ENCODE measurements at places on chromosomes 5 and 9.

GRCh38 chr9:27042476-27042875 is 37.0 kb upstream of the LRRC19 start:
- DNase-seq: no peak

- no peak for DNase-seq
These were observed 20.5 kb downstream of the SELENOP start for GRCh38 chr5:42791151-42791550.

DNA sequence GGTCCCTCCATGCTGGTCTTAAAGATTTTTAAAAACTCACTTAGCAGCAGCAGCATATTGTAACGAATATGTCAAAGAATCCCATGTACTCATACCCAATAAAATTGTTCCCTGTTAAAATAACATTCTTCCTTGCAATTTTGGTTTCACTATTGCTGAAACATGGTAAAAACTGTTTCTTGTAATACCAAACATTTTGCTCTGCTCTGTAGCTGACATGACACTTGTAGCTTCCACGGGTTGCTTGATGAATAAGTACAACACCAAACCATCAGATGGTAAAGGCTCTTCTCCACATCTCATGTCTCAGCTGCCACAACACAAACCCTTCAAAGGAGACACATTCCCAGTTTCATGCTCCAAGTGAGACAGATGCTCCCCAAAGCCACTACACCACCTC is 180.7 kb upstream of the PTGER4 start:
- DNase-seq: no peak

DNA sequence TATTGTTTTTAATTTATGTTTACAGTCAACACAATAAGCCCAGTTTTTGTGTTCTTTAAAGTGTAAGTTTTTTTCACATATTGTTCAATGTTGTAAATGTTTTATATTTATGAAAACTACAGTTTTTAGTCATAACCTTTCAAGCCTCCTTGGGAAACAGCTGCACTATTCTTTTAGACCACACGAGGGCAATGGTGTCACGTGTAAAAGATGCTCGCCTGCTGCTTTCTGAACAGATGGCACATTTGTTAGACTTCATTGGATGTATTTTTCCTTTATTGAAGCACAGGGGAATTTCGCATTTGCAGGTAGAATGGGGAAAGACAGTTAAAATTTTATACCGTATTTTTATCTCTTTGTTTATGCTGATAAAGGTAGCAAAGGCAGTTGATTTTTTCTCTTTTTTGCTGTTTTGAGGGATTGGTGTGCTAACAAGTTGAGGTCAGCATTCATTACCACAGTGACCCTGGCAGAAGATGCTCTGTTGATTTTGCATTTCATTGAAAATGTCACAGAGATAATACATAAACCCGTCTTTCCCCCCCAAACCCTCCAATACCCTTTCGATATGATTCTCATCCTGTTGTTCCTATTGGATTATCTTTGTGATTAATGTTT is 59.0 kb downstream of the MAT2B start:
- peak; percentile 24 for DNase-seq

DNA sequence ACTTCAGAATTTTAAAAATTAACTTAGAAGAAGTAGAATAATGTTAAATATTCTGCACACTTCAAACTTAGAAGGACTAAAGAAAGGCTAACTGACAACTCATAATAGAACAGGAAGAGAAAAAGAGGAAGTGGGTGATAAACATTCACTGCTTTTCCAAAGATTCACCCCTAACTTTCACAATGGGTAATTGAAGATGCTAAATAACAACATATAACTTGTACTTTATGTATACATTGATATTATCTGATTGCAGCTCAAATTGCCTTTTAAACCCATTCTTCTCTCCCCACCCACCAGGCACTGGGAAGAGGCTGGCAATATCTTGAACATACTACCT is 376.6 kb downstream of the EFNA5 start:
- no peak for DNase-seq

DNA sequence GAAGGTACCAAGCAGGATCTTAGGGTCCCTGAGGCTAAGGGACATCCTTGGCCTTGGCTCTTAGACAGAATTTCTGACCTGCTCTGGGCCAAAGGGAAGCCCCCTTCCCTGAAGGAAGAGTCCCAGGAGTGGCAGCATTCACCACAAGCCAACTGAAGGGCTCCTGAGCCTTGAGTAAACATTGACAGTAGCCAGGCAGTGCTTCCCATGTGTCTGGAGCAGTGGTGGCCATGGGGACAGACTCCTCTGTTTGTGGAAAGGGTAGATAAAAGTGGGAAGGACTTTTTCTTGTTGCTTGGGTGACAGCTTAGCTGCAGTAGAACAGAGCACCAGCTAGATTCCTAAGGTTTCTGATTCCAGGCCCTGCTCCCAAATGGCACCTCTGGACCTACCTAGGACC is 61.4 kb upstream of the VLDLR start:
- no peak for DNase-seq

- peak; percentile 90 for DNase-seq
These were observed 453.3 kb downstream of the BNC2 start for GRCh38 chr9:16417161-16417560.

DNA sequence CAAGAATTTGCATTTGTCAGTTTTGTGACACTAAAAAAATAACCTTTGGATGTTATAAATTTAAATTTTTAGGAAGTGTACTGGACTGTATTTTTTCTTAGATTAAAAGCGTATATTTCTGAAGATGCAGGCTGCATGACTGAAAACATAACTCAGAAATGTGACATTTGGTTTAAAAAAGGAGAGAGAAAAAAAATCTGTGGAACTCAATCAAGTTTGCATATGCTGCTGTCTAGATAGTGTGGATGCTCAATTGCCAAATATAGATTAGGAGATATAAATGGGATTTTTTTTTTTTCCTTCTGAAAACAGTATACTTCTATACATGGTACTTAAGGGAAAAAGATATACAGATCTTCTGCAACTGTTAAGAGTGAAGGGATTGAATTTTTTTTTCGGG is 402.3 kb downstream of the TAF11L14 start:
- no peak for DNase-seq

GRCh38 chr5:73692166-73692640 is 66.2 kb downstream of the ARHGEF28 start:
- DNase-seq: peak; percentile 43

DNA sequence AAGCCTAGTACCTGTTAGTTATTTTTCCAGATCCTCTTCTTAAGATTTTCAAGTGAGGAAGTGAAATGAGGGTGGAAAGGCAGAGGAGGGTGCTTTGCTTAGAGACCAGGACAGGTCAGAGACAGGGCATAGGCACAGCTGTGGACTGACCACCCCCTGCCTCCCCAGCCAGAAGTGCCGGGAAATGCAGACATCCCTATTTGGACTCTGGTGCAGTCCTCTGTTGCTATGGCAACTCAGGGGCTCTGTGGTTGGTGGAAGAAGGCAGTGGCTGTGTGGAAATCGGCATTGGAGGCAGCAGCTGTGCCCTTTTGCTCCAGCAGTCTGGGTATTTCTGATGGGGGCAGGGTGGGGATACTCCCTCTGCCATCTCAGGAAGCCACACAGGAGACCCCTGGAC is 43.3 kb upstream of the NDFIP1 start:
- DNase-seq: no peak

DNA sequence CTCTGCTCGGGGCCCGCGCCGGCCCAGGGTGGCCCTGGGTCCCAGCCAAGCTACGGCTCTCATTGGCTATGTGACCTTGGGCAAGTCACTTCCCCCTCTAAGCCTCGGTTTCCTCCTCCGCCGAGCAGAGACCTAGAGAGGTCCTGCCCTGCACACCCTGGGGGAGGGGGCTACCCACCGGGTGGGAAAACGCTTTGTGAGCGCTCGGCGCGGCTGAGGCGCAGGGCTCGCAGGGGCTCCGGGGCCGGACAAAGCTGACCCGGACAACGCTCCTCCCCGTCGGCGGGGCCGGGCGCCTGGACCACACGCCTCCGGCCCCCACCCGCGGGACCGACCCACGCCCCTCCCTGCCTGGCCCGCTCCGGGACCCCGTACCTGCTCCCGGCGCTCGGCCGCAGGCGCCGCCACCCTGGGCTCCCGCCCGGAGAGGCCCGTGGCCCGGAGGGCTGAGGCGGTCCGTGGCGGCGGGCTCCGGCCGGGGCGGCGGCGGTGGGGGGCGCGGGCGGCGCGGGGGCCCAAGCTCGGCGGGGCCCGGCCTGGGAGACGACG is 85.7 kb upstream of the MELK start:
- no peak for DNase-seq

GRCh38 chr5:130571076-130571475 is 594.0 kb downstream of the HINT1 start:
- no peak for DNase-seq

DNA sequence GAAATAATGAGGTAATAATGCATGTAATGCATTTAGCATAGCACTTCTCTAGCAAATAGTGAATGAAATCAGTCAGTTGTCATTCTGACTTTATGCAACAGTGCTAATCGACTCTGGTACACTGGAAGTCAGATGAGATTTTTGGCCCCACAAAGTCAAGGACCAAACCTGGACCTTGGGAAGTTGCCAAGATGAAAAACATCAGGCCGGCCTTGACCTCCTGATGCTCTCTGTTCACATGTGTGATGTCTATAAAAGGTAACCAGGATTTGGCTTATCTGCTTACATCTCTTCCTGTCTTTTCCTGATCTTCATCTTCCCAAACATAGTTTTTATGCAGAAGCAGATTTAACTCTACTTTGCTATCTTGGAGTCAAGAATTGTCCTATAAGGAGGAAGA is 39.5 kb downstream of the SLC22A5 start:
- no peak for DNase-seq

- DNase-seq: no peak
These were observed 115.8 kb downstream of the COL5A1 start for GRCh38 chr9:134757216-134757975.

GRCh38 chr5:37212096-37212495 is 37.1 kb downstream of the CPLANE1 start:
- no peak for DNase-seq

DNA sequence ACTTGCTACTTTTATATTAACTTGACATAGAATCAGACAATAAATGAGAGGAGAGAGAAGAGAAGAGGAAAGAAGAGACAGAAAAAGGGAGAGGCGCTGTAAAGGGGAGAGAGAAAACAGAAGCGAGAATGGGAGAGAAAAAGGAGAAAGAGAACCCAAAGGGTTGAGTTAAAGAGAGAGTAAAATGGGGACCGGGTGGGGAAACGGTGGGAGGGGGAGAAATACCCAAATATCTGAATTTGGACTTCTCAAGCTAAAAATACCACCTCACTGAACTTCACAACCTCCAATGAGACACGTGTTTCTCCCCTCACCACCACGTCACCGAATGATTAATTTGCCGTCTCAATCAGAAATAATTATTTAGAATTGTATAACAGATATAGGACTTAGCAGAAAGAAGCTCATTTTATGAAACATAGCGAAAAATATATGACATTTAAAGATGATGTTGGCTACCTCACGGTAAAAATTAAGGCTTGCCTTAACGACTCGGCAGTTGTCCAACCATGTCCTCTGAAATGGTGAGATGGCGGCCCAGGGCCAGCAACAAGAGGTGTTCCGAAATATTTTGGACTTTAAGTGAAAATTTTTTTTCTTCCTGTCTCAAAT is 204.1 kb downstream of the MEF2C start:
- no peak for DNase-seq

- DNase-seq: no peak
These were observed 800.5 kb downstream of the BRINP1 start for GRCh38 chr9:118568704-118569103.

Measured in AG04450 (cell line).